Right lung (tissue), 10 donors: ENCODE measurements at places on chromosomes 7 and 10. TPM values are rescaled to one million over a fixed set of nuclear protein-coding genes. Genes with fewer than 3 reads are reported as not detected.

The UBTD1 gene
- polyA plus RNA-seq, result 18.2 TPM

The OR13A1 gene
- polyA plus RNA-seq, result not detected

GRCh38 chr7:134368851-134369544 lies 52.3 kb upstream of the SLC35B4 start:
- DNase-seq, result peak; percentile 43

DNA sequence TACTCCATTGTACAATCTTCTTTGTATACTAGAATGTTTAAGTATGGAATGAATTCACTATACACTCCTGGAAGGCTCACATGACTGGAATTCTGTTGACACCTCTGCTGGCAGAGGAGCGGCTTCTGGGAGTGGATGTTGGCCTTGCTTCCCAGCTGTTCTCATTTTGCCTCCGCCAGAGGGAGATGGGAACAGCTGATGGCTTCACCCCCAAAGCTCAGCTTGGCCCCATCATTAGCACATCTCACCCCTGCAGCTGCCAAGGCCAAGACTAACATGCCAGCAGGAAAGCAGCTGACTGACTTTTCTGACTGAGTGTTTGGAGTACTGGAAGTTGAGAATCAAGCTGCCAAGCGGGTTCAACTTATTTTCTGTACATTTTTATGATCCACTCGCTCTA lies 15.1 kb downstream of the ADAM12 start:
- DNase-seq, result peak; percentile 88

DNA sequence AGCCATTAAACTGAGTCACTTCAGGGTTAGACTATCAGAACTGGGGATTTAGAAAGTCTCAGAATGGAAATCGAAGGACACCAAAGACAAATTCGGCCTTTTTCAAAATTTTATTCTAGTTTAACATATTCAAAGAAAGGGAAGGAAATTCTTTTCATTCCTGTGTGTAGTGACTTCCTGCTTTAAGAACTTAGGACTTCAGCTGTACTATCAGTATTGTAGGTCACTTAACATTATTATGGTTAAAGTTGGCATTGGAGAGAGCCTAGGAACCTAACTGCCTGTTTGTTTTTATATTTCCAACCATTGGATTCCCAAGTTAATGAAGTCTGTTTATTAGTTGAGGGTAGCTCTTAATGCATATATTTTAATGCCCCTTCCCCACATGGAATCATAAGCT lies 63.7 kb downstream of the PTEN start:
- no peak for DNase-seq

DNA sequence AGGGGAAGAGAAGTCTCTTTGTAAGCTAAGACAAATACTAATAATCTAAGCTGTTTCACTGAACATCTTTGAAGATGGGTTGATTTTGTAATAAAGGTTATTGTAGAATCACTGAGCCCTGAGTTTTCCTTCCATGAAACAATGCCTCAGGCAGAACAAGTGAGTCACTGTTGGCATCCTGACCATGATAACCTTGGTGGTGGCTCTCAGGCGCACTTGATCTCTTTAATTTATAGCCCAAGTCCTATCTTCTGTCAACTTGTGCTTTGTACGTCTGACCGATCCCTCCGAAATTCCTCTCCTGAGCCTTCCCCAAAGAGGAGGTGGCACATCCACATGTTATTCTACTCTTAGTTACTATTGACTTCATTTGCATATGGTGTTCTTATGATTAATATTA lies 812.9 kb downstream of the REEP3 start:
- DNase-seq, result no peak
